Activated B cell treated with CpG ODN at 0.5 μM for 24 hours (primary cell): ENCODE measurements at places on chromosomes 7 and 10.

DNA sequence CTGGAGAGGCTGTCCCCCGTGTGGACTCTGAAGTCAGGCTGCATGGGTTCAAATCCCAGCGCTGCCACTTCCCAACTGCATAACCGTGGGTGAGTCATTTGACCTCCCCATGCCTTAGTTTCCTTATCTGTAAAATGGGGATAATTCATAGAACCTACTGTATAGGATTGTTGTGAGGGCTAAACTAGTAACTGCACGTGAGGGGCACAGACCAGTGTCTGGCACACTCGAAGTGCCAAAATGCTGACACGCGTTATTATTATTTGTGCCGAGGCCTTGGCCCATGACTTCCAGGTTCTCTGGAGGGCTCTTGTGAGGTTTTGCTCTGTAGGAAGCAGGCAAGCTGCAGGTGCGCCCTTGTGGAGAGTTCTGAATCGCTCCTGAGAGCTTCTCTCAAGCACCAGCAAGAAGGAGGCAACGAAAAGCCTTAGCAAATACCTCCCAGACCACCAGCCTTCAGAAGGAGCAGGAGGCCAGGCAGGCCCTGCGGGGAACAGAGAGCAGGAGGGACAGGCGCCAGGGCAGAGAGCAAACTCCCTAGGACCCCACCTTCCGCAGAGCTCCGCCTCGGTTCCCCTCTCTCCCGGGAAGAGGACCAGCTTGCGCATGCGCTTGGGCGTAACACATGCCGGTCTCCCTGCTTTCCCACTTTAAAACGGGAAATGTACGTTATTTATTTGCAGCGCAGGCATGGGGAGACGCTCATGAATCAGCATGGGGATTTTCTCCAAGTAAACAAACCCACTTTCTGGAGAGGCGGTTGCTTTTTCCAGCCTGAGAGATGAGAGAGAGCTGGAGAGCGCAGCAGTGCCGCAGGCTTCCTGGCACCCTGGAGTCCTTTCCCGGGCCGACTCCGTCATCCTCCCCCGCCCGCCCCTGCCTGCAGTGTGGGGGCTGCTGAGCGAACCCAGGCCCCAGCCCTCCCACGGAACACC is 39.6 kb downstream of the SORCS3 start:
- no peak for DNase-seq
- H3K4me3 ChIP-seq: no peak overlapping the region
- H3K27me3 ChIP-seq: peaks cover 12% of the 10 kb centered on the region
- no peaks in the 10 kb centered on the region for H3K4me1 ChIP-seq
- H3K27ac ChIP-seq: no peak overlapping the region
- H3K36me3 ChIP-seq: no peaks in the 10 kb centered on the region

DNA sequence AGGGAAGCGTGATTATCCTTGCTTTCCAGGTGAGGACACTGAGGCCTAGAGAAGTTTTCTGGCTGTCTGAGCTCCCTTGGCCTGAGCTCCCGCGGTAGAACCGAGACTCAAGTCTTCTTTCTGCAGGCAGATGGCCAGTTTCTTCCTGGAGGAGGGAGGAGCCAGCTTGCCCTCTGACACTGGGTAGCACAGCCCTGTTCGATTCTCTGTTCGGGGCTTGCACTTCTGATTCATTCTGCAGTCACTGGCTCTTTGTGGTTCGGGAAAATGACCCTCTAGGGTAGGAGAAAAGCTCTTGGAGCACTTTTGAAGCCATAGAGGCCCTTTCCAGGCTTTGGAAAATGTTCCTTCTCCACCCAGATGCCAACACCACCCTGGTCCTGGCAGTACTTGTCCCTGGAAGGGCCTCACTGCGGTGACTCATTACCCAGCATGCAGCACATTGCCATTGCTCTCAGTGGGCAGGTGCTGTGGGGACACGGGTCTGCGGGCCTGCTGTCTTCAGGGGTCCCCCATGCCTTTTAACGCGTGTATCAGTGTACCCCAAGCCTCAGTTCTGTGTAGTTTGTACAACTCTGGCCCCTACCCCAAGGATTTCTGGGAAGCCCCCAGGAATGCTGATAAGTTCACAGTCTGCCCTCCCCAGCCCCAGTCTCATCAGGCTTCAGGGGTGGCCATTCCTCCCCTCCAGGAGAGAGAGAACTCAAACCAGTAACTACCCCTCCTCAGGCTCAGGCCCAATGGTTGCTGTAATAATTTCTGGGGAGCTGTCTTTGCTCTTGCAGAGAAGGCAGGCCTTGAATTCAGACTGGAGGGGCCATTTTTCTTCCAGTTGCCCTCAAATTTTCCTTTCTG is 11.9 kb downstream of the CHST3 start:
- no peaks in the 10 kb centered on the region for H3K36me3 ChIP-seq
- peaks cover 7% of the 10 kb centered on the region for H3K27me3 ChIP-seq
- no peaks in the 10 kb centered on the region for H3K4me1 ChIP-seq

DNA sequence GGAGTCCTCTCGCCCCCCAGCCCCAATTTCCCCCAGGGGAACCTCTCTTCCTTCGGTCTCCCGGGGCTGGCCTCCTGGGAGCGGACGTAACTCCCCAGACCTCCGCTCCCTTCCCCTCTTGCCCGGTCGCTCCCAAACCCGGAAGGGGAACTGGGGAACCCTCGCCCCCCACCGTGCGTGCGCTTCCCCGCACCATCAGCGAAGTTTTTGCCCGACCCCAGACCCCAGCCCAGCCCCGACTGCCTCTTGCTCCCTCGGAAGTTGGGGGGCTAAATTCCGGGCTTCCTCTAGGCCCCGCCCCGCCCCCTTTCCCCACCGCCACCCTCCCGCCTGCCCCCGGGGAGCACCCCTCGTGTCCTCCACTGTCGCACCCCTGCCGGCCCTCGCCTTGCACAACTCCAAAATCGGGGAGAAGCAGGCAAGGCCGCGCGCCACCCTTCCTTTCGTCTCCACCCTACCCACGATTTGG is 436 bp downstream of the GNB2 start:
- peak overlapping the region; percentile 95 for H3K27ac ChIP-seq
- no peaks in the 10 kb centered on the region for H3K27me3 ChIP-seq
- H3K4me1 ChIP-seq: peaks cover 11% of the 10 kb centered on the region
- peaks cover 27% of the 10 kb centered on the region for H3K36me3 ChIP-seq
- no peak for DNase-seq

DNA sequence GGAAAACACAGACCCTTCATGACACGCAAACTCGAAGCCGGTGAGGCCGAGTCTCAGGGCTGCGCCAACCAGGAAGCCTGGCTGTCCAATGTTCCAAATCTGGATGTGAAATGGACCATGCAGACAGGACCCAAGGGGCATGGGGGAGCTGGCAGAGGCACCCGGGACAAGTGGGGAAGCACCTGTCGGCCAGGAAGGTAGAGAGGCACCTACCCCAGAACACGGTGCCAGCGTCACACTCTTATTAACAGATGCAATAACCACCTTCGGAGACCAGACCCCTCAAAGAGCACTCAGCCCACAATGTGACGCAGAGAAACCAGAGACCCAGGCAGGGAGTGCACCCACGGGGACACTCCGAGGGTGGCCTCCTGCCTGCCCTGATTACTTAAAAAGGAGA is 88.3 kb upstream of the PDGFA start:
- H3K27me3 ChIP-seq: no peaks in the 10 kb centered on the region
- H3K4me3 ChIP-seq: no peak overlapping the region
- DNase-seq: no peak
- peaks cover 52% of the 10 kb centered on the region for H3K4me1 ChIP-seq

DNA sequence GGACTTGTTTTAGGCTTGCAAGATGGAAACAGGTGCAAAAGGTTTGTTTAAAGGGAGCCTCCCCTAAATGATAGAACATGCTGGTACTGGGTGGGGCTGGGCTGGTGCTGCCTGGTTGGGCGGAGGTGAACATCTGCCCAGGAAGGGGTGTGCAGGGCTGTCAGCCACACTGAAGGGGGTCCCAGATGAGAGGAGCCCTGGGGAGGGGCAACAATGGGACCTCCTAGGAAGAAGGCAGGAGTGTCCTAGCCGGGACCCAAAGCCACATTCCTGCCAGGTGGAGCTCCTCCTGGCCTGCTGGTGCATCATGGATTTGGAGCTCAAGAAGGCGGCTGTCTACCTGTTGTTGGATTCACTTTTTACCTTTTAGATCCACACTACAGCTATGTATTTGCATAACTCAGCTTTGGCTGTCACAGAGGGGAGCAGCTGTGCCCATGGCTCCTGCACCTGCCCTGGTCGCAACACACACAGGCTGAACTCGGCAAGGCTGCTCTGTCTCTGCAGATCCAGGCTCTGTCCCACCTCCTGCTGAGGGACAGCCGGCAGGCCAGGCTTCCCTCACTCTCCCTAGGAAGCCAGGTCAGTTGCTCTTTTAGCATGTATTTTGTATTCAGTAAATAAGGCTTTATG is 59.9 kb downstream of the ADARB2 start:
- DNase-seq: no peak
- no peak overlapping the region for H3K27ac ChIP-seq
- H3K4me1 ChIP-seq: peaks cover 20% of the 10 kb centered on the region

- no peak for DNase-seq
- no peak overlapping the region for H3K27ac ChIP-seq
- peaks cover 9% of the 10 kb centered on the region for H3K4me1 ChIP-seq
- H3K36me3 ChIP-seq: peaks cover 11% of the 10 kb centered on the region
- no peaks in the 10 kb centered on the region for H3K27me3 ChIP-seq
Measured at GRCh38 chr10:102545997-102546396, 42.2 kb downstream of the SUFU start.

DNA sequence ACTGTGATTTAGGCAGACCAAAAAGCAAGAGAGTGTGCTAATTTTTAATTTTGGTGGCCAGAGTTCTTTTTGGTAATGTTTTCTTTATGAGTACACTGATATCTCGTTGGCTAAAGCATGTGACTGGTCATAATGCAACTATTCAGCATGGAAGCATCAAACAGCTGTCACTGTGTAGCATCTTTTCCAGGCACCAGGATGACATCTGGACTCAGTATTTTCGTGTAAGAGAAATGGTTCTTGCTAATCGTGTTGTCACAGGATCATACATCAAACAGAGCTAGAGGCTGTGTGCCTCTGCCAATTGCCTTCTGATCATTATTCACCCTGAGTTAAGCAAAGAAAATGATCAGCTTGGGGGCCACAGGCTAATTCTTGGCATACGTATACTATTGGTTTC is 118.9 kb downstream of the SND1 start:
- H3K27me3 ChIP-seq: no peaks in the 10 kb centered on the region
- no peak overlapping the region for H3K27ac ChIP-seq
- H3K4me1 ChIP-seq: peaks cover 13% of the 10 kb centered on the region
- peaks cover 17% of the 10 kb centered on the region for H3K36me3 ChIP-seq
- no peak overlapping the region for H3K4me3 ChIP-seq

GRCh38 chr10:17792991-17793390 is 16.2 kb upstream of the MRC1 start:
- no peak overlapping the region for H3K4me3 ChIP-seq
- H3K4me1 ChIP-seq: no peaks in the 10 kb centered on the region
- DNase-seq: no peak

- H3K36me3 ChIP-seq: no peaks in the 10 kb centered on the region
- H3K27me3 ChIP-seq: peaks cover 8% of the 10 kb centered on the region
- H3K27ac ChIP-seq: no peak overlapping the region
- H3K4me1 ChIP-seq: no peaks in the 10 kb centered on the region
- DNase-seq: no peak
- H3K4me3 ChIP-seq: no peak overlapping the region
Measured at GRCh38 chr10:11354823-11355222, 256.6 kb downstream of the USP6NL start.

DNA sequence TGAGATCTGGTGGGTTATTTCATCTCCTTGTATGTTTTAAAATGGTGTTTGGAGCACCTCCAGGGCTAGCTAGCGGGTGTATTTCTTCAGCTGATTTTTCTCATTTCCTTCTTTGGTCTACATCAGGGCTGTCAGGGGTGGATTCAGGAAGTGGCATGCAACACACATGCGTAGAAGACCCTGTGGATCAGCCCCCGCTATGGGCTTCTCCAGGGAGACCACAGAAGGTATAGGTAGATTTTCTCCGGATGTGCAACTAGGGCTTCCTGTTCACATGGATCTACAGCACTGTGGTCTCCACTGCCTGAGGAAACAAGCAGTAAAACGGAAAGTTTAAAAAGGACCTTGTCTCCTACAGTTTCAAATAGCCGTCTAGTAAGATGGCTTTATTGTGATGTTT is 10.4 kb downstream of the NUB1 start:
- H3K27me3 ChIP-seq: no peaks in the 10 kb centered on the region
- H3K4me1 ChIP-seq: peaks cover 46% of the 10 kb centered on the region
- peaks cover 63% of the 10 kb centered on the region for H3K36me3 ChIP-seq
- peak; percentile 25 for DNase-seq
- peak overlapping the region; percentile 42 for H3K4me3 ChIP-seq
- H3K27ac ChIP-seq: peak overlapping the region; percentile 94

DNA sequence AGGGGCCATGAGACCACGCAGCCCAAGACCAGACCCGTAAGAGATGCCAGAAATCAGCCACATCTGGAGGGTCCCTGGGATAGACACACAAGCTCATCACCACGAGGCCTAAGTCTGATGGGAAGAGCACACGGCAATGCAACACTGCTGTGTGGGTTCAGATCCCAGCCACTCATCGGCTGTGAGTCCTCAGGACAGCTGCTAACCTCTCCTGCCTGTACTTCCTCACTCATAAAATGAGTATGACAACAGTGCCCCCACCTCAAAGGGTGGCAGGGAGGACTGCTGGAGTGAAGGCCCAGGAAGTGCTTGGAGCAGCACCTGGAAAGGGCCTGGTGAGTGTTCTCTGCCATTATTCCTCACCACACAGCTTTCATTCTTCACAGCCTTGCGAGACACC is 60.9 kb downstream of the MAD1L1 start:
- no peak overlapping the region for H3K4me3 ChIP-seq
- no peak for DNase-seq
- H3K36me3 ChIP-seq: peaks cover 50% of the 10 kb centered on the region
- H3K27me3 ChIP-seq: no peaks in the 10 kb centered on the region

GRCh38 chr10:98314532-98315284 is 46.7 kb upstream of the LOXL4 start:
- H3K4me3 ChIP-seq: no peak overlapping the region
- H3K36me3 ChIP-seq: no peaks in the 10 kb centered on the region
- H3K27me3 ChIP-seq: peaks cover 7% of the 10 kb centered on the region
- no peak overlapping the region for H3K27ac ChIP-seq

GRCh38 chr7:157273208-157274093 is 63.4 kb upstream of the DNAJB6 start:
- H3K27me3 ChIP-seq: peaks cover 2% of the 10 kb centered on the region
- H3K36me3 ChIP-seq: peaks cover 20% of the 10 kb centered on the region
- H3K27ac ChIP-seq: no peak overlapping the region
- no peak overlapping the region for H3K4me3 ChIP-seq
- H3K4me1 ChIP-seq: peaks cover 5% of the 10 kb centered on the region
